Progenitor cell of endocrine pancreas (in vitro differentiated cells): ENCODE measurements at places on chromosomes 3 and 15.

GRCh38 chr3:135889443-135889842, 76.1 kb upstream of the PPP2R3A start:
- no peak for DNase-seq

DNA sequence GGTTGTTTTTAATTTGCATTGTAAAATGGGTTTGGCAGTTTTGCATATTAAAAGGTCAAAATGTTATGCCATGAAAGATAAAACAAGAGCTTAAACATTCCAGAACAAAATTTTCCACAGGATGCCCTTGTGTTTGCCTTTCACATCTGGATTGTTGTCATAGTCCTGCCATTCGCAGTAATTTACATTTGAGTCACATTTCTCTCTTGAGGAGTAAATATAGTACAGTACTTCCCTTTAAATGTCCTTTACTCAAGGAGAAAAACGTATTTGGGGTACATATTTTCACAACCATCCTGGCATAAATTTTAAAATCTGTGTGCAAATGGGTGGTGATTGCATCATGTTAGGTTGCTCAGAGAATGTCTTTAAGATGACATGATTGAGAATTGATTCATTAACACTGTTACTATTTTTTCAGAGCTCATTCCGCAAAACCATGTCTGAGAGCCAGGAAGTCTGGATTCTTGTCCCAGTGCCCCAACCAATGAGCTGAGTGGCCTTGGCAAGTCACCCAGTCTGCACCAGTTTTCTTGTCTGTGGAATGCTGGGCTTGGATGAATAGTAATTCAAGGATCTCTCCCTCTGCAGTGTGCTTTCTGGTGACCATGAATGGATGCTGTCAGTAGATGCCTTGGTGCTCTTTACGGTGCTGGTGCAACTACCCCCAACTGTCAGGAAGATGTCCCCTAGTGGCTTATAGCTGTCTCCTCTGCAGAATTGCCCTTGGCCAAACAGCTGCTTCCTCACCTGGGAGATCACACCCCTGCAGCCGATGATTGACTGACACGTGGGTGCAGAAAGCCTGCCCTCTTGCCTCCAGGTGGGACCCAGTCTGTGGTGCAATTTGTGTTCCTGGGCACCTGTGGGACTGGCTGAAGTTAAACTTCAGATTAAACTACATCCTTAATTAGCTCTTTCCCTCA, 43.0 kb downstream of the ABHD5 start:
- DNase-seq, result no peak

GRCh38 chr3:115151921-115152320, 4.8 kb upstream of the ZBTB20 start:
- DNase-seq, result no peak

- no peak for DNase-seq
Measured at GRCh38 chr3:99776516-99777209, 41.0 kb upstream of the CMSS1 start.

- no peak for DNase-seq
Measured at GRCh38 chr15:61620151-61620550, 391.0 kb upstream of the RORA start.

DNA sequence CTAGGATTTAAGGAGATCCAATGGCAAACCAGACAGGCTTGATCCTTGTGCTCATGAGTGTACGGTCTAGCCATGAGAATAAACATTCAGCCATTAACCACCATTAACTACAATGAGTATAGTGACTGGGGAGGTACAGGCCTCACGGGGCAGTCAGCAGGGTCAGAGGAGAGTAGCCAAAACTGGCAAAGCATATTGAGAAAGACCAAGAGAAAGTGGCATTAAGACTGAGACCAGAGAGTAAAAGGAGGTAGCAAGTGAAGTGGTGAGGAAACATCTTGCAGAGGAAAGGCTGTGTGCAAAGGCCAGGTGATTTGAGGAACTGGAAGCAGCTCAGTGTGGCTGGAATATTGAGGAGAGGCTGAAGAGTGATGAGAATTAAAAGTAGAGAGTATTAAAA, 407.2 kb upstream of the LMCD1 start:
- no peak for DNase-seq

- no peak for DNase-seq
Measured at GRCh38 chr3:156772588-156773206, 53.5 kb upstream of the LEKR1 start.

- DNase-seq, result no peak
Measured at GRCh38 chr3:87082796-87083440, 92.0 kb upstream of the VGLL3 start.

GRCh38 chr3:76502076-76502475, 537.8 kb upstream of the ROBO2 start:
- no peak for DNase-seq

- no peak for DNase-seq
Measured at GRCh38 chr3:131840156-131840797, 194.5 kb downstream of the CPNE4 start.
